ENCODE measurements at places on chromosomes 2 and 18.

DNA sequence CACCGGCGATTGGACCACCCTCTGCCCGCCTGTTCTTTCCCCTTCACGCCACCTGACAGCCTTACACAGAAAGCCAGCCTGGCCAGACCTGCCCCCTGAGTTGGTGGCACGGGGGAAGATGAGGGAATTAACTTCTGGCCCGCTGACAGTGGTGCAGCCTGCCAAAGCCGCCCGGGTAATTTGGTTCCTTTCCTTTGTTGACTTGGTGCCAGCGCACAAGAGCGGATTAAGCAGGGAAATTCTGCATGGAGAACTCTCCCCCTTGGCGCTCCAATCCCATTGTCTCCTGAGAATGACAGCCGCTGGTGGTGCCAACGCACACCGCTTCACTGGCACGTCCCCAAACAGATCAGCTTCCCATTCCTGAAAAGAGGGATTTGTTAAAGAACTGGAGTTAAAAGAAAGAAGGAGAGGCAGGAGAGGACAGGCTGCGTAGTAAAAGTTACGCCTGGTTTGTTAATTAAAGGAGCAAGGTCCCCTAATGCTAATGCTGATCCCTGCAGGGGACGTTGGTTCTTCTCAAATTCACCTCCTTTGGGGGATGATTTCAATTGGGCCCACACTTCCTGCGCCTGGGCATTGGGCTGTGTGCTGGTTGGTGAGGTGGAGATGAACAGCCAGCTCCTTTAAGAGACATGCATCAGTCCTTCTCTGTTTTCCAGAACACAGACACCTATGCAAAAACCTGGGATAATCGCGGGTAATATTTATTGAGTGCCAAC lies 286.8 kb downstream of the MYCN start:
- DNase-seq: no peak

DNA sequence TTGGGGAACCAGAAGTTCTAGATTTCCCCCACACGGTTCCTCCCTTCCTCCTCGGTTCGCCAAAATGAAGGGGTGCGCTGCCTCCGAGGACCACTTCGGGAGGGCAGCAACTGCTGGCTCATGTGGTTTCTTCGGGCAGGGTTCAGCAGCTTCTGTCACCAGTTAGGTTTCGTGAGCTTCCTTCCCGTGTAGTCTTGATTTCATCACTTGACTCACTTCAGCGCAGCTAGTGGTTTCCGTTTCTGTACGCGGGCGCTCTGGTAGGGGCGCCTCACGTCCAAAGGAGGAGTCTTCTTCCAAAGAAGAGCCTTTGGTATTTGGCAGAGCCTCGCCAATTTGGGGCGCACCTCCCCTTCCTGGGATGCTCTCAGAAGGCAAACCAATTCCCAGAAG lies 485 bp upstream of the GALNT3 start:
- DNase-seq: no peak

DNA sequence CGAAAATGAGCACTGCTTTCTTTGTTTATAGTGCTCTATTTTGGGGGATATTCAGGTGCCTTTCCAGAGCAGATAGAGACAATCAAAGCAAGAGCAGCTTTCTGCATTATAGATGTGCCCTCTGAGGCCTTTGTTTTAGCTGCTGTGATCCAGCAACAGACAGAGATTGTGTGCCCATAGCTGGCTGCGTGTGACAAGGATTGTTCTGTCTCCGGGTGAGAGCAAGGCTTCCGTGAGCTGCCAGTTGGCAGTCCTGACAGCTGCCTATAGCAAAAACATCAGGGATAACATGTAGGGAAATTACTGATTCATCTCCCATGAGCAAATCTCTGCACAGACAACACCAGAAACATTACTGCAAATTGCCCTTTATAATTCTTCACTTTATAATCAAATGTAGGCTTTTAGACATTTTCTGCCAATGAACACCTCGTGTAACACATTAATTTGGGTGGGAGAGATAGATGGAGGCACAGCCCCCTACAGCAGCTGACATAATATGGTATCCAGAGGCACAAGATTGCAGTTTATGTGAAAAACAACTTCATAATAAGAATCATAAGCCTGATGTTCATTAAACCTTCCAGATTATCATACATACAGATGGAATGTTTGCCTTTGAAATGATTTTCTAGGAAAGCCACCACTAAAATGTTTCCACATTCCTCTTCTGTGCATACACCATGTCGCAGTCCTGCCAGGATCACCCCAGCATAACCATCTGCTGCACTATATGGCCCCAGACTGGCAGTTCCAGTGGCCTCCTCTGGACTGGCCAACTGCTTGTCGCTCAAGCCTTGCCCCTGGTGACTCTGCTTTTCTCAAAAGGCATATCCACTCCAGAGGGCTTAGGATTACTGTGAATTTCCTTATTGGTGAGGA lies 131.2 kb downstream of the TRIB2 start:
- no peak for DNase-seq

- no peak for DNase-seq
Observed at GRCh38 chr2:164898475-164898874, 56.9 kb downstream of the SLC38A11 start.

- no peak for DNase-seq
Observed at GRCh38 chr18:79460481-79461300, 65.0 kb downstream of the NFATC1 start.

DNA sequence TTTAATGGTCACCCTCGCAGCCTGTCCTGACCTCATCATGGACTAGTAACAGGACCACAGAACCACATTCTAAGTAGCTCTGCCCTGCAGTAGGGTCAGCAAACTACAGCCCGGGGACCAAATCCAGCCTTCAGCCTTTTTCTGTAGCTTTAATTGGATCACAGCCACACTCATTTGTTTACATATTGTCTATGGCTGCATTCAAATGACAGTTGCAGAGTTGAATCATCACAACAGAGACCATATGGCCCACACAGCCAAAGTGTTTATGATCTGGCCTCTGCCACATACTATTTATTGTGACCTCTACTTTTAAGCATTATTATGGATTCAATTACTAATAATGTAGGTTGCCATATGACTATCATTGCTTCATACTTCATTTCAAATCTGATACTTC lies 47.7 kb downstream of the MAP3K19 start:
- no peak for DNase-seq

Measured in esophagus muscularis mucosa (tissue), 4 donors.